SK-N-MC (cell line): ENCODE measurements at places on chromosomes 7 and 10.

DNA sequence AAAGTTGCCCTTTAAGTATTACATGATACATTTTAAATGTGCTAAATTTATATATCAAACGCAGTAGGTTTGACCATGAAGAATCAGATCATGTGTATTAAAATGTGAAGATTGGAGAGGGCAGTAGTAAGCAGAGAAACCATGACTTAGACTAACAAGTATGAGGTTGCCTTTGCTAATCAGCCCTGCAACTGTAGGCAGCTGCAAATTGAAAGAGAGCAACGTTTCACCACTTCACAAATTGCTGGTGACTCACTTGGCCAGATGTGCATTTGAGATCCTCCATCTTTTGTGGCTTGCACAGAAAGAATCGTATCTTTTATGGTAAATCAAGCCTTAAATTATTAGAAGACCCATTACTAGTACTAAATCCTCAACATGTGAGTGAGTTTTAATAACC, 10.1 kb upstream of the SEMA3A start:
- no peak for DNase-seq

DNA sequence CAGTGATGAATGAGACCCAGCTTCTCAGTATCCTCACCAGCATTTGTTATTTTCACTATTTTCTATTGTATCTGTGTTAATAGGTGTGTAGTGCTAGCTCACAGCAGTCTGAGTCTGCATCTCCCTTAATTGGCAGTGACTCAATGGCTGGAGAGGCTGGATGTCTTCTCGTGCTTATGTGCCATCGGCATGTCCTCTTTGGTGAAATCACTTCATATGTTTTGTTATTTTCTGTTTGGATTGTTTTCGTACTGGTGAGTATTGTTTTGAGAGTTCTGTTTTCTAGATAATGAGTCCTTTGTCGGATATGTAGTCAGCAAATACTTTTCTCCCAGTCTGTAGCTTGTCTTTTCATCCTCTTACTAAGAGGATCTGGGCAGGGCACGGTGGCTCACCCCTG, 66.1 kb downstream of the AMZ1 start:
- no peak for DNase-seq

GRCh38 chr10:109941236-109941862, 18.0 kb upstream of the XPNPEP1 start:
- DNase-seq = no peak

GRCh38 chr7:7203813-7204575, 21.6 kb downstream of the C1GALT1 start:
- no peak for DNase-seq

DNA sequence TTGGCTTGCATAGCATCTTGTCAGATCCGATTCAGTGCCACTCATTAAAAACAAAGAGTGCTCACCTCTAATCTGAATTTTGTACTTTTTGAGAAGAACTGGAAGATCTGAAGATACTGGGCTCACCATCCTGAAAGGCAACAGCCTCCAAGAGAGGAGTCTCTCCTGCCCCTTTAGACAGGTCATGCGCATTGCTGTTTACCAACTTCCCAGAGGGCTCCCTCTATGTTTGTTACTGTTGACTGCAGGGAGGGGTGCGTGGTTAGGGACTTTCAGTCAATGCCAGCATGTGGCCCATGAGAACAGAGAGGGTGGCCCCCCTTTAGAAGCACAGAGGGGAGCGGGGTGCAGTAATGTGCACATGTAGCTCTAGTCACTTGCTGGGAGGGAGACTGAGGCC, 33.2 kb upstream of the CABCOCO1 start:
- no peak for DNase-seq

GRCh38 chr10:124282326-124282725, 136.4 kb downstream of the OAT start:
- DNase-seq = no peak

- DNase-seq = no peak
These were observed 14.5 kb upstream of the PYROXD2 start for GRCh38 chr10:98429320-98430072.

- no peak for DNase-seq
These were observed 46.5 kb upstream of the DGKI start for GRCh38 chr7:137893143-137893742.

GRCh38 chr10:25687521-25687920, 246.5 kb upstream of the MYO3A start:
- no peak for DNase-seq

DNA sequence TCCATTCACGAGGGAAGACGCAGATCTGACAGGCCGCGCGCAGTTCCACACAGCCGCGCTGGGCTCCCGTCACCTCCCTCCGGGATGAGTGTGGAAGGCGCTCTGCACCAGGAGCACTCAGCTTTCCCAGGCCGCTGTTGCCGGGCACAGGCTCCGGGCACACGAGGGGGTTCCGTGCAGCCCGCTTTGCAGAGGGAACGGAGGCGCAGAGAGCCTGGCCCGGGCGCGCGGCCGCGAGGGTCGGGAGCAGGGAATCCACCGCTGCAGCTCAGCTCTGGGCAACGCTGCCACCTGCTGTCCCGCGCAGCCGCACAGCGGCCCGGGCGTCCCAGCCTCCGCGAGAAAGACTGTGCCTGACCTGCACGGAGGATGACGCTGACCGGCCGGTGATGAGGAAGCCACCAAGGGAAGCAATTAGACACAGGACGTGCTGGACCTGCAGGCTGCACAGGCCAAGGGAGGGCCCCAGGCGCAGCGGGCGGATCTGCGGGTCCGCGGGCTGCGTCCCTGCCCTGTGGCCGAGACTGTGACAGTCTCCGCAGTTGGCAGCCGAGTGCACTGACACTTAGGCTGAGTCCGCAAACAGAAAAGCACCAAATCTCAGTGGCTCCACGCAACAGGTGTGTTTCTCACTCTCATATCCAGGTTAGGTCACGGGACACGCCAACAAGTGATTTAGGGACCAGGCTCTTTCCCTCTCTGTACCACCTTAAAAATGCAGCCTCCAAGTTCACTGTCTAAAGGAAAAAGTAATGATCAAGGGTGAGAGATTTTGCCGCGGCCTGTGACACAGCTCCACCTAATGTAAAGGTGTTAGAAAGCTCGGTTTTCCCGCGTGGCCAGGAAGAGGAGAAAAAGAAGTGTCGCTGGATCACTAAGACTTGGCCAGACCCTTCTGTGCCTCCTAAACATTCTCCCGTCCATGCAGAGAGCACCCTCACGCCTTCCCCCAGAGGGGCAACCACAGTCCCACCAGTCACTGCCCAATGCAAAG, 94.5 kb downstream of the SEC61G start:
- DNase-seq = no peak

GRCh38 chr7:76411626-76412025, 2.1 kb upstream of the SSC4D start:
- no peak for DNase-seq

DNA sequence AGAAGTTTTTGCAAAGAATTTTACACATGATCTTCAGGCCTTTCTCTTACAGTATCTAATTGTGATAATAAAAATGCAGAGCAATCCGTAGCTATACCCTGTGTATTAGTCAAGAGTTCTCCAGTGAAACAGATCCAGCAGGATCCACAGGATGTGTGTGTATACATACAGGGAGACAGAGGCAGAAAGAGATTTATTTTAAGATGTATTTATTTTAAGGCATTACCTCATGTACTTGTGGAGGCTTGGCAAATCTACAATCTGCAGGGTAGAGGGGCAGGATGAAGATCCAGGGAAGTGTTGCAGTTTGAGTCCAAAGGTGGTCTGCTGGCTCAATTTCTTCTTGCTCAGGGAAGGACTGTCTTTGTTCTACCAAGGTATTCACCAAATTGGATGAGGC, 41.7 kb downstream of the ARHGAP12 start:
- no peak for DNase-seq

GRCh38 chr7:44293561-44294324, 31.7 kb downstream of the CAMK2B start:
- no peak for DNase-seq

DNA sequence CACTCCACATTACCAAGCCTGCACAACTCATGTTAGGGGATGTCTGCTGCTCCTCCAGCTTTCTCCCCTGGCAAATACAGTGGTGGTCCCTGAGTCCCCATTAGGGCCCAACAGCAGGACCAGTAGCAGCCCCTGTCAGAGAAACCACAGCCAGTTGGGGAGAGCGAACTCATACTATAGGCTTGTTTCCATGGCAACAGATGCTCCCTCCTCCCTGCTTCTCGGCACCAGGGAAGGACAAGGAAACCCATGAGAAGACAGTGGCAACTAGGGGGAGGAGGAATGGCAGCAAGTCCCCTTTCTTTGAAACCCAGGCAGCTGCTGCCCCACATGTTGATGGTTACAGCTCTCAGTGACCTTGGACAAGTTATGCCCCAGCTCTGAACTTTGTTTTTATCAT, 326.4 kb downstream of the KCNMA1 start:
- DNase-seq = no peak

DNA sequence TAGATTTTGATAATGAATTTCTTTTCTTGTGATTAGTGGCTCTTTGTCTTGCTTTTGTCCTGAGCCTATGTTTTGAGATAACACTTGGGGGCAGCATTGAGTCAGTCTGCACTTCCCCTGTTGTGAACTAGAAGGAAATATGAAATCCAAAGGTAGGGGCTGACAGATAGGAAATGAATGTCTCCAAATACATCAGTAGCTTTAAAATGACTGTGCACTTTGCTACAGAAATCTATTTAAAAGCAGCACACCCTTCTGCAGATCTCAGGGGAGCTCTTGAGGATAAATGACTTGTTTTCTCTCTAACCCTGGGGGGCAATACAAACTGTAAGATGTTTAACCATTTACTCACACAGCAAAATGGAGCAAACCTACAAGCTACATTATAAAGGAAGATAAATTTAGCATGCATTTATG, 176.0 kb upstream of the MYO3A start:
- DNase-seq = no peak

DNA sequence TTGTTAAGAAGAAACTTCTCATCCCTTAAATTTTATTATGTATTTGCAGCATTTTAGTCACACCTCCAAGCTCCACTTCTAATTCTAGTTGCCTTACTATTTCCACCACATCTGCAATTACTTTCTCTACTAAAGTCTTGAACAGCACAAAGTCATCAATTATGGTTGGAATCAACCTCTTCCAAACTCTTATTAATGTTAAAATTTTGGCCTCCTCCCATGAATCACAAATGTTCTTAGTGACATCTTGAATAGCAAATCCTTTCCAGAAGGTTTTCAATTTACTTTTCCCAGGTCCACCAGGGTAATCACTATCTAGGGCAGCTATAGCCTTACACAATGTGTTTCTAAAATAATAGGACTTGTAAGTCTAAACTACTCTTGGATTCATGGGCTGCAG, 126.3 kb upstream of the POM121L12 start:
- no peak for DNase-seq

DNA sequence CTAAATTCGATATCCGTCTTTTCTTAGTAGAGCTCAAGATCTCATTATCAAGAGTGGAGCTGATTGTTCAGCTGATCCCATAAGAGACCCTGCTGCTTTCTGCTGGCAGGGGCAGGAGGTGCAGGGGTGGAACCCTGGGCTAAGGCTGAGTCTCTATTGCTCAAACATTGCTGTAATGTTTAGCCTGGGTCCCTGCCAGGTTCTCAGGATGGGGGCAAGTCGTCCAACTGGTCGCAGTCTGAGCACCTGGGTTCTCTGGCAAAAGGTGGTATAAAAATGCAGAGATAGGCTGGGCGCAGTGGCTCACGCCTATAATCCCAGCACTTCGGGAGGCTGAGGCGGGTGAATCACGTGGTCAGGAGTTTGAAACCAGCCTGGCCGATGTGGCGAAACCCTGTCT, 62.0 kb upstream of the NRBF2 start:
- DNase-seq = no peak

DNA sequence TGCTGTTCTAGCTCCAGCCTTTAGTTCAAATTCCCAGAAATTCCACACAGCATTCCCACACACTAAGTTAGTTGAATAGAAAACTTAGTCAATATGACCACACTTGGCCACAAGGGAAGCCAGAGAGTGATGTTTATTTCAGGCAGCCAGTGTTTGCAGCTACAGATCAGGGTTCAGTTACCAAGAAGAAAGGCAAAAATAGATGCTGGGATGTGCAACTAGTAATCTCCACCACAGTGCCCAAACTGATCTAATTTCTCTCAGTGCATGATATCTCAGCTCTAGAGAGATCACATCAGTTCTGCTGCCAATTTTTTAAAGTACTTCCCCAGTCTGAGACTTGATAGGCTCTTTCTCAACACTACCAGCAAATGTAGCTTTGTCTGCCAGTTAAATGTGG, 17.6 kb downstream of the SLF2 start:
- DNase-seq = no peak

GRCh38 chr10:72260239-72260975, 13.3 kb upstream of the DDIT4 start:
- no peak for DNase-seq

GRCh38 chr10:133088179-133088955, 643 bp downstream of the ADGRA1 start:
- DNase-seq = no peak

DNA sequence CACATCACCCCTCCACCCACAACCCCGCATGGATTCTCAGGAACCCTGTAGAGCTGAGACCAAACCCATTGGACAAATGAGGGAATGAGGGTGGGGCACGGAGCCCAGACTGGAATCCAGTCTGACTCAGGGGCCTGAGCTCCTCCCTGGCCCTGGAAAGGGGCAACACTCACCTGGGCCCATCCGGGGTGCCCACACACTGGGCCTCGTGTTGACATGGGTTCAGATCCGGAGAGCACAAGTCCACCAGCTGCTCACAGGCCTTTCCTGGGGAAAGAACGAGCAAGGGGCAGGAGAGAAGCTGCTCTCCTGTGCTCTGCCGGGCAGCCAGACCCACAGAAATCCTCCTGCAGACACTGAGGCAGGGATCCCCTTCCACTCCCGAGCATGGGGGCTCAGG, 172.2 kb downstream of the SLIT1 start:
- no peak for DNase-seq

DNA sequence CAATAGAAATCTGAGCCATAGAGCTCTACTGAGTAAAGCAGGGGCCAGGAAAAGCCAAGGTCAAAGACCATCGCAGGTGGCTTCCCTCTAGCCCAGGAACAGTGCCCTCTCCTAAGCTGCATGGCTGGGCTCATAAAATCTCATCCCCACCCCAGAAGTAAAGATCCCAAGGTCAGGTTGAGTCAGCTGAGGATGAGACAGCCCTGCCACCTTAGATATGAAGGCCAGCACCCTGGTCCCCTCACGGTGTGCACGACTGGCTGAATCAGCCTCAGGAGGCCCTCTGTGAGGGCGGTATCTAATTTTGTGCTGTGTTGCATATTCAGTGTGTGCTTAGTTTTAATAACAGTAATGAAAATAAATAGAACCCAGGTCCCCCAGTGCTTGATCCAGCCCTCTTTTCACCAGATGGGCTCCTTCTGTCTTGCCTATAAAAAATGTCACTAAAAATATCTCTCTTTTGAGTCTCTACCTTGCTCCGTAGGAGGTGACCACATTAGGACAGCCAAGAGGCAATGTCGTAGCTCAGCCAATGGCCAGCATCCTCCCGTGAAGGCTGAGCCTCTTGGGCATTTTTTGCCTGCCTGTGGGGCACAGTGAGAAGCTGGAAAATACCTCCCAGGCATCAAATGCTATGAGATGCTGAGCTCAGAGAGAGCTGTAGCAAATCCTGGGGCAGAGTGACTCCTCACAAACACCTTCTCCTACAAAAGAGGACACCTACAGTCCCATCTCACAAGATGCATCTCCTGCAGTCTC, 424.0 kb downstream of the PLXNA4 start:
- no peak for DNase-seq

- no peak for DNase-seq
These were observed 80.2 kb upstream of the MSRB2 start for GRCh38 chr10:23015021-23015707.

GRCh38 chr10:119447823-119448546, 94.5 kb downstream of the RGS10 start:
- no peak for DNase-seq
